ENCODE measurements at places on chromosomes 12 and 14.

GRCh38 chr12:4609071-4609470 is 39.8 kb downstream of the AKAP3 start:
- DNase-seq = peak; percentile 51

- DNase-seq = peak; percentile 65
Observed at GRCh38 chr12:19945559-19946435, 422.5 kb upstream of the PDE3A start.

DNA sequence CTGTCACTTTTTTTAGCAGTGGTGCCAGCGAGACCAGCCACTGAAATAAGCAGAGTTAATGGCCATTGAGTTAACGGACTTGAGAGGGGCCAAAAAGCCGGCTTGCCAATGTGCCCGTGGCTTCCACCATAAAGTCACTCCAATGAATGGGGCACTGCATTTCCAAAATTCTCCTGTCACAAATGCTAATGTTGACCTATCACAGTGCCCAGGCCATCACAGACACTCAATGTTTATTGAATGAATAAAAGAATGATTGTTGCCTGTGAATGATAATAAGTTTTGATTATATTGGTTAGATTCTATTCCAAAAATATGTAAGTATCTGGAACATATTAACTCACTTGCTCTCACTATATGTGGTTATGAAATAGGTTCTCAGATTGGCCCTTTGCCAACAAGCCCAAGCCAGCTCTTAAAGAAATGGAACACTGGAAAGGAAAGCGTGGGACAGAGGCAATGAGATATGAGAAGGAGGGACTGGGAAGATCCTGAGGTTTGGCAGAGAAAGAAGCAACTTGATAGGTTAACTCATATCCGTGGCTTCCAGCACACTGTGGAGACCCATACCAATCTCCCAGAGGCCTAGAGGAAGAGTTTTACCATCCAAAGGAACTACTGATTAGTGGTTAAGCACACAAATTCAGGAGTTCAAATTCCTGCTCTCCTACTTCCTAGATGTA is 108.7 kb downstream of the BTG1 start:
- DNase-seq = no peak

DNA sequence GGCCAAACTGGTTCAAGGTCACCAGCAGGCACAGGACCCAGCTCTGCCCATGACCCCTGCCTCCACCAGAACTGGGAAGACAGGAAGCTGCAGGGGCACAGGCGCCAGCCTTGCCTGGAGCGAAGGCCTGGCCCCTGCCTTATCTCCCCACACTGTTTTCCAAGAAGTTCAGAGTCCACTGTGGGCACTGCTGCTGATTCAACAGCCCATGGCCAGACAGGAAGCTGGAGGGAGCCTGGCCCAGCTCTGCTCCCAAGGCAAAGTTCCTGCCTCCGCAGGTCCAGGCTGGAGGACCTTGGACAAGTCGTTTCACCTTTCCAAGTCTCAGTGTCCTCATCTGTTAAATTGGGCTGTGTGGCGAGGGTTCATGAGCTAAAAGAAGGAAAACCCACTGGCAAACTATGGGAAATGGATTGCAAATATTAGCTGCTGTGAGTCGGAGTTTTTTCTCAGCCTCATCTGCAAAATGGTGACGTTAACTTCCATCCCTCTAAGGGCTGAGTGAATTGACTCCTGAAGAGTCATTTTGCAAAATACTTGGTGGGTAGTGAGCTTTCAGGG is 1.2 kb downstream of the PHETA1 start:
- no peak for DNase-seq

GRCh38 chr14:93956514-93957332 is 19.6 kb downstream of the ASB2 start:
- peak; percentile 85 for DNase-seq

- DNase-seq = no peak
Observed at GRCh38 chr12:105832806-105833205, 305.9 kb downstream of the NUAK1 start.

DNA sequence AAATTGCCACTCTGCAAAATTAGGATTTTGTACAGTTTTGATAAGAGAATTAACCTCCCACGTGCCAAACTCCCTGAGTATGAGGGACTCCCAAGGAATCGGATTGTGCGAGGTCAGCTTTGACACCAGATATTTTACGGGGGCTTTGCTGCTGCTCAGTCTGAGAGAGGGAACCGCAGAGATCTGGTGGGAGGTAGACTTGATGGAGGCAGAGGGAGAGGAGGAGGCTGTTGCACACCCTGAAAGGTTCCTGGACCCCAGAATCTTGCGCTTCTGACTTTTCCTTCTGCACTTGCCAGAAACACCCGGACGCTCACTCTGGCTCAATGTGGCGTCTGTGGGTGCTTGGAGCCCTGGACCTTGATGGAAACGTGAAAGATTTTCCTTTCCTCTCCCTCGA is 83.9 kb downstream of the PAPOLA start:
- DNase-seq = no peak

- DNase-seq = no peak
Observed at GRCh38 chr12:3445119-3445978, 45.7 kb upstream of the PRMT8 start.

- DNase-seq = no peak
Observed at GRCh38 chr12:5660238-5660637, 228.3 kb downstream of the NTF3 start.

All from cardiac muscle cell (in vitro differentiated cells and primary cell).